ENCODE measurements at places on chromosomes 2 and 18. TPM values are rescaled to one million over a fixed set of nuclear protein-coding genes. Genes with fewer than 3 reads are reported as not detected.

The GRB14 gene
- total RNA-seq, result 8.8 TPM

The UCN gene
- 0.74 TPM for total RNA-seq

The TANC1 gene
- 56.9 TPM for total RNA-seq

The GCKR gene
- 0.65 TPM for total RNA-seq

The GALR1 gene
- 0.07 TPM for total RNA-seq

The PPP4R3B gene
- 59.4 TPM for total RNA-seq

The LOXL3 gene
- 3.4 TPM for total RNA-seq

The CCDC102B gene
- 3.4 TPM for total RNA-seq

DNA sequence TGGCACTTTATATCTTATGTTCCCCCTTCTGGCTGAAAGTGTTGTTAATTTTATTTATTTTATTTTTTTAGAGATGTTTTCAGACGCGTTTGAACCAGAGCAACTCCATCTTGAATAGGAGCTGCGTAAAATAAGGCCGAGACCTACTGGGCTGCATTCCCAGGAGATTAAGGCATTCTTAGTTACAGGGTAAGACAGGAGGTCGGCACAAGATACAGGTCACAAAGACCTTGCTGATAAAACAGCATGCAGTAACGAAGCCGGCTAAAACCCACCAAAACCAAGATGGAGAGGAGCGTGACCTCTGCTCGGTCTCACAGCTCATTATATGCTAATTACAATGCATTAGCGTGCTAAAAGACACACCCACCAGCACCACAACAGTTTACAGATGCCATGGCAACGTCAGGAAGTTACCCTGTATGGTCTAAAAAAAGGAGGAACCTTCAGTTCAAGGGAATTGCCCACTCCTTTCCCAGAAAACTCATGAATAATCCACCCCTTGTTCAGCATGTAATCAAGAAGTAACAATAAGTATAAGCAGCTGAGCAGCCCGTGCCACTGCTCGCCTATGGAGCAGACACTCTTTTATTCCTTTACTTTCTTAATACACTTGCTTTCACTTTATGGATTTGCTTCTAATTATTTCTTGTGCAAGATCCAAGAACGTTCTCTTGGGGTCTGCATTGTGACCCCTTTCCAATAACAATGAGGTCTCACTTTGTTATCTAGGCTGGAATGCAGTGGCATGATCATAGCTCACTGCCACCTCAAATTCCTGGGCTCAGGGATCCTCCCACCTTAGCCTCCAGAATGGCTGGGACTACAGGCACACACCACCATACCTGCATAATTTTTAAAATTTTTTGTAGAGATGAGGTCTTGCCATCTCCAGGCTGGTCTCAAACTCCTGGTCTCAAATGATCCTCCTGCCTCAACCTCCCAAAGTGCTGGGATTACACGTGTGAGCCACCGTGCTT is 55.9 kb downstream of the CACNB4 start:
- H3K27me3 ChIP-seq, result no peaks in the 10 kb centered on the region
- no peak overlapping the region for H3K27ac ChIP-seq
- H3K4me3 ChIP-seq, result no peak overlapping the region
- H3K36me3 ChIP-seq, result no peaks in the 10 kb centered on the region
- no peak for DNase-seq
- peaks cover 12% of the 10 kb centered on the region for H3K4me1 ChIP-seq

GRCh38 chr2:166901336-166901735 is 13.1 kb downstream of the XIRP2 start:
- DNase-seq, result no peak
- no peaks in the 10 kb centered on the region for H3K36me3 ChIP-seq
- H3K4me1 ChIP-seq, result no peaks in the 10 kb centered on the region
- H3K27me3 ChIP-seq, result no peaks in the 10 kb centered on the region

- H3K27ac ChIP-seq, result no peak overlapping the region
- peaks cover 12% of the 10 kb centered on the region for H3K4me1 ChIP-seq
- no peak overlapping the region for H3K4me3 ChIP-seq
- no peaks in the 10 kb centered on the region for H3K27me3 ChIP-seq
Measured at GRCh38 chr18:5506174-5506573, 37.6 kb downstream of the EPB41L3 start.

- H3K36me3 ChIP-seq, result peaks cover 12% of the 10 kb centered on the region
- DNase-seq, result no peak
- peak overlapping the region; percentile 54 for H3K27ac ChIP-seq
- H3K4me3 ChIP-seq, result no peak overlapping the region
Measured at GRCh38 chr2:151765760-151766410, 31.6 kb upstream of the NEB start.

GRCh38 chr2:43676322-43677050 is at the start of gene C1GALT1C1L:
Gene C1GALT1C1L (minus strand): TSS chr2:43676429. CDS start chr2:43676322, 107 bp downstream.
- no peaks in the 10 kb centered on the region for H3K36me3 ChIP-seq
- H3K4me3 ChIP-seq, result no peak within 1 kb of the TSS
- no peaks in the 10 kb centered on the region for H3K4me1 ChIP-seq
- H3K27ac ChIP-seq, result no peak within 1 kb of the TSS
- H3K27me3 ChIP-seq, result peaks cover 3% of the 10 kb centered on the region

DNA sequence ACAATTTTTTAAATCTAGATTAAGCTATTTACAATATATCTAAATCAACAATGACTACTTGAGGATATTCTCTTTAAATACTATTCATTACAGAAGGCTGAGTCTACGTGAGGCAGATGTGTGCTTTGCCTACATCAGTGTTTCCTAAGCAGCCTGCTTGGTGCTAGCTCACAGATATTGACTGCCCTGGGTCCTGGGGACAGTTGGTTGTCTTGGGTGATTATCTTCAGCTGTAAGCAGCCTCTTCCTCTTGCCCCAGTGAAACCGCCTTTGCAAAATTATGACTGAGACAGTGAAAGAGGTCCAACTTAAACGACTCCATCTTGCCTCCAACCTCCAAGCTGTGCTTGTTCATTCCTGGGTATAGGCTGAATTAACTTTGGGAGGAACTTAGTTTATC is 39.6 kb upstream of the CCDC88A start:
- H3K27me3 ChIP-seq, result no peaks in the 10 kb centered on the region
- no peaks in the 10 kb centered on the region for H3K4me1 ChIP-seq
- DNase-seq, result no peak
- H3K4me3 ChIP-seq, result no peak overlapping the region
- no peaks in the 10 kb centered on the region for H3K36me3 ChIP-seq

DNA sequence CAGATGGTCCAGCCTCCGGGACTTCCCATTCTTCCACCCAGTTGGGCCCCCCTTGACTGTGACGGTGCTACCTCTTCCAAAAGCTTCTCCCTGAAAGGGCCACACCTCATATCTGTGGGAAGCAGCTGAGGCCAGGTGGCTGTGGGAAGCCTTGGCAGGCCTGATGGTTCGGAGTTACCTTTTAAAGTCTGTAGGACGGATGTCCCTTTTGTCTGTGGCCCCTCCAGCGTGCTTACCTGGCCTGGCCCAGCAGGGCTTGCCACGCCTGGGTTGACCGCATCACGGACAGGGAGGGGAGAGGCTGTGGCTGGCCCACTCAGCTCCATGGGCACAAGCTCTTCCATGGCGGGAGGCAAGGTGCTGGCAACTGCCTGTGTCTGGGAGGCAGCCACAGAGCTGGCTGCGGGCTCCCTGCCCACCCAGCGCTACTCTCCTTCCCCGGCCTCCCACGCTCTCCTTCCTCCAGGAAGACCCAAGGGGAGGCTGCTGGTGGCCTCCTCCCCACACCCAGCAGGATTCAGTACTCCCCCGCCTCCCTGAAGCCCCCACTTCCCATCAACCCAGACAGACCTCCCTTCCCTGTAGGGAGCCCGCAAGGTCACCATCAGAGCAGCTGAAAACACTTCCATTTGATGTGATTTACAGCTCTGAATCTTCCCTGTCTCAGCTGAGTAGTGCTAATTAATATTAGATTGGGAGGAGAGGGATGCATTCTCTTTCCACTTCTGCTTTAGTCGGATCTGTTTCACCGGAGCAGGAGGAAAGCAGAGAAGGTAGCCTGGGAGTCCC is 52.8 kb downstream of the EDAR start:
- H3K27me3 ChIP-seq, result no peaks in the 10 kb centered on the region
- H3K4me1 ChIP-seq, result peaks cover 48% of the 10 kb centered on the region
- H3K36me3 ChIP-seq, result no peaks in the 10 kb centered on the region
- H3K4me3 ChIP-seq, result no peak overlapping the region
- no peak for DNase-seq
- peak overlapping the region; percentile 44 for H3K27ac ChIP-seq
